ENCODE measurements at places on chromosomes 2 and 18.

DNA sequence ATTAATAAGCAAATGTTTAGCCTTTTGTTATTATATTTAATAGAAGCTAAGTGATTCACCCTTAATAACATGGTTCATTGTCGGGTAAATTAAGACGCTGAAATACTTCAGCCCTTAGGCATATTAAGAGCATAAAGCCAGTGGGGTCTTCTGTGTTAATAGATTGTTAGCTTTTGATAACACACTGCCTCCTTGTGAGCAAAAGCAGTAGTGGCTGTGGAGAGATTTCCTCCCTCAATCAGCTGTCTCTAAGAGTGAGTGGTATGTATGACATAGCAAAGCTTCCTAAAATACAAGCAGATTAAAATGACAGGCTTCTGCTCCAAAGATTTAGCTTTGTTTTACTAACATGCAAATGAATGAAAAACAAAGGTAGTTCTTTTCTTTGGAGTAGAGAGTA lies 143.7 kb upstream of the SYT4 start:
- DNase-seq: no peak

DNA sequence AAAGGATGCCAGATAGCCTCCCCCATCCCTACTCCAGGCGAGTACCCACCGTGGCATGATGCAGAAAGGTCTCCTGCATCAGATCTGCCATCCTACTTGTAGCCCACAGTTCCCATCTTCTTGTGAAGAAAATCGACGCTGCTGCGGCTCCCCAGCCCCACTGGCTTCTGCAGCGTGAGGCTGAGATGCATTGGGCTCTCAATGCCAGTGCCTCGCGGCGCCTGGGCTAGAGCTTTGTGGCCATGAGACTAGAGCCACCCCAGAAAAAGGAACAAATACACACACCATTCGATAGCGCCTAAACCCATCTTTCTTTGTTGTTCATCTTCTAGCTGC lies 2.8 kb downstream of the NOL4 start:
- DNase-seq: no peak

DNA sequence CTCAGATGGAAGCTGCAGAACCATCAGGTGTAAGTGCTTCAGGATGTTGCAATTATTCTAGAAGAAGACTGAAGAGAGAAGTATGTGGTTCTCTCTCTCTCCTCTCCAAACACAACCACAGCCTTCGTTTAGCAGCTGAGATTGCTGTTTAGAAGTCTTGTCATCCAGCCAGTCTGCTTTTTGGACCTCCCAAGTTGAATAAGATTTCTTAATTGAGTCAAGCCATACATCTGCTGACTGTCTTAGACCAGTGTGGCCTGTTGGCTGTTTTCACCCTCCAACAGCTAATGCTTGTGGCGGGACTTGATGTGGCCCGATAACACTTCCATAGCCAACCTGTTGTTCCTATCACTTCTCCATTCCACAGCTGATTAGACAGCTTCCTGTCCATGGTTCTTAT lies 91.3 kb upstream of the TMEM17 start:
- DNase-seq: no peak

DNA sequence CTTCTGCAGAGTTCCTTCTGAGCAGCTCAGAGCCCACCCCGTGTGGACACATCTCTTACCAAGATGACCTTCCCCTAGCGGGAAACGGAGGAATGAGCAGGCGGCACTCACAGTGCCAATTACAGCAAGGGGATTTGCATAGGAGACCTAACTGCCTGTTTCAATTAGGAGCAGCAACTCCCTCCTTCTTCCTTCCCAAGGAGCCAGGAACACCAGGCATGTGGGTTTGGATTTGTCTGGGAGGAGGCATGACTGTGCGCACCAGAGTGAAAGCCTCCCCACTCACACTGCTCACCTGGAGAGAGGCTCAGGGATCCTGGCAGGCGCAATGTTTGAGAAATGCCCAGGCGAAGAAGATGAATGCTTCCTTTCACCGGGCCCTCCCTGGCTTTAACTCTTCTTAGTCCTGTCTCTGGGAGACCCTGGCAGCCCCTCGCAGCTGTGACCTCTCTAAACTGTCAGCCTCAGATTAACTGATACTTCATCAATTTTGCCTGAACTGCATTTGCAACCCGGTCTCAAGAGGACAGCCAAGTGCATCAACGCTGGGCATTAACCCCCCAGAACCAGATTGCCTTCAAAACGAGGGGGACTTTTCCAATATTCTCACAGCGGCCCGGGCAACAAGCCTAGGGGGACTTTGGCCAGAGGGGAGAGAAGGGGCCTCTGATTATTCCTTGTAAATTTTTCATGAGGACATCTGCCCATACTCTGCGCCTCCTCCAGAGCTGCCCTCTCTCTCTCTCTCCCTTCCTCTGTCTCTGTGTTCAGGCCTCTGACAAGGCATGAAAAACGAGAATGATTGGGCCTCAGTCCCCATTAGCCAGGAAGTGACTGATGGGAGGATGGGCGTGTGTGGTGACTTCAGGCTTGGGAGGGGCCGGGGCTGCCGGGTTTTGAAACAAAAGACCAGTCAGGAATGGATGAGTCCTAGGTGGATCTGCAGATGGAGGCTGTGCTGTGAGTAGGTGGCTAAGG lies 93.8 kb downstream of the CMPK2 start:
- no peak for DNase-seq

GRCh38 chr18:8750954-8751415 lies 45.6 kb downstream of the MTCL1 start:
- DNase-seq: no peak

DNA sequence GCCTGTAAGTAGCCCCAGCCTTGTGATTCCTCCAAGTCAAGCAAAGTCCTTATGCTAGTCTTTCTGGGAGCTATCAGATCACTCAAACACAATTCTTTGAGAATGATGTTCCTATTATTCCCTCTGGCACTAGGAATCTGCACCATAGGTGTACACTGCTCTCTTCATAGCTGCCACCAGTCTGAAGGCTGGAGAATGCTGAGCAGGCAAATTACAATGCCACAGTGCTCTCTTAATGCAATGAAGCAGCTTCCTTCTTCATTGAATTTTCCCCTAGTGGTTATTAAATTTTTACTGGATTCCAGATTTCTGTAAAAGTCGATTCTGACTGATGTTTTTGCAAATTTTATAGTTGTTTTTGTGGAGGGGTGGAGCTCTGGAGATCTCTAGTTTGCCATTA lies 84.8 kb downstream of the CCDC178 start:
- DNase-seq: no peak
